ENCODE measurements at places on chromosomes 1 and 21.

DNA sequence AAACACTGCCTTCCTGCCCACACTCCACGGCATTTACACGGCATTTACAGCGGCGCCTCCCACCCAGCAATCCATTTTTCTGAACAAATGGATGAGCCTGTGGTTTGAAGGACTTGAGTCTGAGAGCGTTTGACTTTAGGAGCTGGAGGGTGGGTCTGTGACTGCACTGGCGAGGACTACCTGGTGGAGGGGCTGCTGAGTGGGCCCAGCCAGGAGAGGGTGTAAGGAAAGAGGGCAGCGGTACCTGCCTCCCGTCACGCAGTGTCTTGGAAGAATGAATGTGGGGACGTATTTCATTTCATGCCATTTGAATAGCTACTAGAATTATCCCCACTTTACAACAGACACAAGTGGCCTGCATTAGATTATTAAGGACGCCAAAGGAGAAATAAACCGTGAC is 62.9 kb downstream of the B3GALT5 start:
- DNase-seq: no peak

DNA sequence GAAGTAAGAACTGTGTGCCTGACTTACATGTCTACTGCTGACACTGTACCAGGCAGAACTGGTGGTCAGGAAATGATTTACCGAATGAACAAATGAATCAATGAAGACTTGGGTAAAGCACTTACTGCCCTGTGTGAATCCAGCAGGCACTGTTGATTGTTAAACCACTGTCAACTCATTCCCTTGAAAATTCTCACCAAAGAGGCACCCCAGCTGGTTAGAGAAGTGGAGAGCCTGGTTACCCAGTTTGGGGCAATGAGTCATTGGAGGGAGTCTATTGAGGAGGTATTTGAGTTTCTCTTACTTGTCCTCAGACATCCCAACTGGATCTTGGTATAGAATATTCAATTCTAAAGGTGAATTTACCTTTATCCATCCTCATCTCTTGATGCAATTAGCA is 34.2 kb downstream of the JUN start:
- DNase-seq: no peak

- DNase-seq: no peak
Observed at GRCh38 chr1:50476800-50477199, 53.6 kb upstream of the DMRTA2 start.

DNA sequence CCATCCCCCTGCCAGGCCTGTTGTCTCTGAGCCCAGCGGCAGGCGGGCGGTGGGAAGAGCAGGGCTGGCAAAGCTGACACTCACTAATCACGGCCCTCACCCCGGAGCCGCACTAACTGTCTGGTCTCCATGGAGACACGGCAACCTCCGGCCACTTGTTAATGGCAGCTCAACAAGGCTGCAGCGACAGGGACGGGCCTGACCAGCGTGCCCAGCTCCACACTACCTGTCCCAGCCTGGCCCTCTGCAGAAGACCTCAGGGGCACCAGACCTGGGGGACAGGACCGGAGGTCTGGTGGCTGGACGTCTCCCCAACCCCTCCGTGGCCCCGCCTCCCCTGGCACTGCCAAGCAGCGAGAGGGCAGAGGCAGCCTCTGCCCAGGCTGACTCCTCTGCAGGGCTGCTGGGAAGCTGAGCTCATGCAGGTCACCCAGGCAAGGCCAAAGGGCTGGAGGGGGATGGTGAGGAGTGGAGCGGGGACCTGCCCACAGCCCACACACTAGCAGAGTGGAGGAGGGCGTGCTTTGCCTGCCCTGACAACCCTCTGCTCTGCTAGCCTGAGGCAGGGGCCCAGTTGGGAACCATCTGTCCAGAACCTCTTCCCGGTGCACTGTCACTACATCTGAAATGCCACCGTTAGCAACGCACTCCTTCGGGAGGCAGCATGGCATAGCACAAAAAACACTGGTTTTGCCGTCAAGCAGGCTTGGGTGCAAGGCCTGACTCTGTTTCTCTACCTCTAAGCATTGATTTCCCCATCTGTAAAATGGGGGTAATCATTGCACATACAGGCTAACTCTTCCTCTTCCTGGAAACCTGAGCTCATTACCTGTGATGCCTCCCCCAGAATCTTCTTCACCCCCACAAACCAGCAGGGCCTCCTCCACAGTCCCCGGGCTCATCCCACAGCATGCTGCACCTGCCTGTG is 29.6 kb upstream of the WASF2 start:
- DNase-seq: no peak

DNA sequence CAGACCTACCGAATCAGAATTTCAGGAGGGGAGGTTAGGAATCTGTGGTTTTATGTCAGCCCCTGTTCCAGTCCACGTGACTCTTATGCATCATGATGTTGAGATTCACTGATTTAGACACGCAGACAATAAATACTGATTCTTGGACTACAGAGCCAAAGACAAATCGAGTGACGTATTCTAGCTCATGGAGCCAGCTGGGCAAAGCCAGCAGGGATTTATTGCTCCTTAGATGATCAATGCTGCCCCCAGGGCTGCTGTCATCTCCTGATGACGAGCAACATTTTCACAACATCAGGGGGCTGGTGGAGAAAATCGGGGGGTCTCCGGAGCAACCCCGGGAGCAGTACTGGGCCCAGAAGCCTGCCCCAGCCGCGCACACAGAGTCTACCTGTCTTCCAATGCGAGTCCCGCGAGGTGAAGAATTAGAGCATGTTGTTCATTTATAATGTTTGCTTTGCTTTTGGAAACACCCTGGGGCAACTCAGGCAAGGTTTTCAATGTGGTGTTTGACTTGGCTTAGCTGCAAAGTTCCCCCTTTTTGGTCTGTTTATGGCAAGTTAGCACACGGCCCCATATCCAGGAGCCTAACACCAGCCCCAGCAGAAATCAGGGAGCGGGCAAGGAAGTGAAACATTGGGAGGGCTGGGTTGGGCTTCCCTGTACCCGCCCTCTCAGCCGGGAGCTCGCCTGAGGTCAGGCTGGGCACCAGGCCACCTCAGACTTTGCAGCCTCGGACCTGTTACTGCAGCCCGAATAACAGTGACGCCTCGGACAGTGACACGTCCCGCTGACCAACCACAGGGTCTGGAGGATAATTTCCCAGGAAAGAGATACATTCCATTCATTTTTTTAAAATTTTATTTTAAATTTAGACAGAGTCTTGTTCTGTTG is 19.9 kb upstream of the CLDN14 start:
- DNase-seq: no peak

DNA sequence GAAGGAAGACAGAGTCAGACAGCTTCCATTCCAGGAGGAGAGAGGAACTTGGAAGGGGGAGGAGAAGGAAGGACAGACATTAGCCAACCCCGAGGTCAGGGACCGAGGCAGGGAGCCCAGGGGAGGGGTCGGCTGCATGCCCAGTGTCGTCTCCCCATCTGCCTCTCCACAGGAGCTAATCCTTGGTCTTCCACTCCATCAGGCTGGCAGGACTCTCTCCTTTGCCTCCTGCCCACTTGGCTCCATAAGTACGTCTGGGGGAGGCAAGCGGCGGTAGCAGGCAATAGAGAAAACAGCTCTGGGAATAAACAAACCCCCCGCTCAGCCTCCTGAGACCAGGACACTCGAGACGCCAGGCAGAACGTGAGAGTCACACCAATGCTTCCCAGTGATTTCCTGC is 71.3 kb downstream of the GRIK3 start:
- DNase-seq: no peak

GRCh38 chr1:160161965-160162705 is 10.7 kb downstream of the ATP1A4 start:
- no peak for DNase-seq

GRCh38 chr1:245019910-245020486 is 134.8 kb upstream of the KIF26B start:
- no peak for DNase-seq

- DNase-seq: peak; percentile 39
Observed at GRCh38 chr1:38872401-38873026, 634 bp downstream of the MYCBP start.

GRCh38 chr1:109089242-109090015 is 1.1 kb upstream of the TMEM167B start:
- no peak for DNase-seq

- no peak for DNase-seq
Observed at GRCh38 chr1:41025979-41026819, 4.7 kb upstream of the SLFNL1 start.

GRCh38 chr1:41802532-41803501 is 115.9 kb downstream of the HIVEP3 start:
- no peak for DNase-seq

- DNase-seq: no peak
Observed at GRCh38 chr1:119358636-119359035, 9.9 kb upstream of the HAO2 start.

GRCh38 chr1:227192163-227192562 is 126.1 kb downstream of the CDC42BPA start:
- peak; percentile 32 for DNase-seq

DNA sequence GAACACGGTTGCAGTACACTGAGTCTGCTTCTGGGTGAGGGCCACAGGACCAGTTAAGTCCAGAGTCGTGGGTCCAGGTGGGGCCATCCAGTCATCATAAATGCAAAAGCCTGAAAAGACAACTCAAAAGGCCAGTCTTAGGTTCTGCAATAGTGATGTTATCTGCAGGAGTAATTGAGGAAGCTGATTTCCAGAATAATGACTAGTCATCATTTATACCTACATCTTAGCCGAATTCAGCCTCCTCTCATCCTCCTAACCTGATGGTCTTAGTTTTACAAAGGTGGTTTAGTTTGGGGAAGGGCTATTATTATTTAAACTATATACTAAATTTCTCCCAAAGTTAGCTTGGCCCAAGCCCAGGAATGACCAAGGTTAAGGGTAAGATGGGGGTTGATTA is 23.5 kb upstream of the SLC5A9 start:
- no peak for DNase-seq

GRCh38 chr1:204493984-204494280 is 673 bp downstream of the PIK3C2B start:
- DNase-seq: peak; percentile 59

DNA sequence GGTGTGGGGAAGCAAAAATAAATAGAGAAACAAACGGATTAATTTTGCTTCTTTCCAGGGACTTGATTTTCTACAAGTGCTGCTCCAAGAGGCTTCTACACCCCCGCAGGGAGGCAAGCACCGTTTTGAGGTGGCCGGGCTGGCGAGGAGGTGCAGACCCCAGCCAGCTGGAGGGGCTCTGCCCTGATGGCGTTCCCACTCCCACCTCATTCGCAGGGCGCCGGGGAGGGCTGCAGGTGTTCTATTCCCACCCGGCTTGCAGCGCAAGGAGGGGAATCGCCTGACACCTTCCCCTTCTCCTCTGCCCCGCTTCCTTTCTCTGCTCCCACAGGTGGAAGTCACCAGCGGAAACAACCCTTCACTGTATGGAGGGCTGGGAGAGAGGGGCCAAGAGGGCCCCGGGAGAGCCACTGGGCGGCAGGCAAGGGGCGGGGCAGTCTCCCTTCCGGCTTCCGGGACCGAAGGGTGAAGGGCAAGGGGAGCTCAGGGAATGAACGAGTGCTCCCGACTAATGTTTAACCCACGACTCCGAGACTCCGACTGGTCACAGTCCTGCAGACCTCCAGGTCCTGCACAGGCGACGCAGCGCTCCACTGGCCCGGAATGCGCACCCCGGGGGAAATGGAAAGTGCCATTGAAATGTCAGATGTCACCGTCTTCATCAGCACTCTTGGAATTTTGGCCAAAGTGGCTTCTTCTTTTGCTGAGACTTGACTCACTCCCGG is 29.1 kb downstream of the TEX35 start:
- DNase-seq: peak; percentile 67

- DNase-seq: no peak
Observed at GRCh38 chr1:26705788-26706311, 10.0 kb downstream of the ARID1A start.

DNA sequence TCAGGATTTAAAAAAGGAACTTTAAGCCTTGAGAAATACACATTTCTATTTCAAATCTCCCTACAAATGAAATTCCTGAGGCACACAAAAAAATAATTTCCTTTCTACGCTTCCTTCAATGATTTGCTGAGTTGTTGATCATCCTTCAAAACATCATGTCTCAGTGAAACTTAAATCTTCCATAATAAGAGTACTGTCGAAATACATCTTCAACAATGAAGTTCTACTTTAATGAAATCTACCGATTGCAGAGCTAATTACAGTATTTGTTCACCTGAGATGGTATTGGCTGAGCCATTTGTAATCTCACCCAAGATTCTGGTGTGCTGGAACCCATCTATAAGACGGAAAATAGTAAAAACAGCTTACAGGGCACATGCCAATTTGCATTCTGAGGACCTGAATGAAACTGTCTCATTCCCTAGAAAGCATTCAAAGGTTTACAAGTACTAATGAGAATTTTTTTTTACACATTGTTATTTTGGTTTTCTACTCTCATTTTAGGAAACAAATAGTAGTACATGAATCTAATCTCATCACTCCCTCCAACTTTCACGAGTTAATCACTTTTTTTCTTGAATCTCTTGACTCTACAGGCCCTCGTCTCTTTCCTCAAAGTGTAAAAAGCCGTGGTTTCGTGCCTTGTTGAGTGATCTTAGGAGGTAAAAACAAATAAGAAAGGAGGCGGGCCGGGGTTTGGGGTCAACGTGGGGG is 1.1 kb downstream of the CHML start:
- DNase-seq: no peak

- no peak for DNase-seq
Observed at GRCh38 chr1:20974069-20974468, 187.0 kb upstream of the HP1BP3 start.

DNA sequence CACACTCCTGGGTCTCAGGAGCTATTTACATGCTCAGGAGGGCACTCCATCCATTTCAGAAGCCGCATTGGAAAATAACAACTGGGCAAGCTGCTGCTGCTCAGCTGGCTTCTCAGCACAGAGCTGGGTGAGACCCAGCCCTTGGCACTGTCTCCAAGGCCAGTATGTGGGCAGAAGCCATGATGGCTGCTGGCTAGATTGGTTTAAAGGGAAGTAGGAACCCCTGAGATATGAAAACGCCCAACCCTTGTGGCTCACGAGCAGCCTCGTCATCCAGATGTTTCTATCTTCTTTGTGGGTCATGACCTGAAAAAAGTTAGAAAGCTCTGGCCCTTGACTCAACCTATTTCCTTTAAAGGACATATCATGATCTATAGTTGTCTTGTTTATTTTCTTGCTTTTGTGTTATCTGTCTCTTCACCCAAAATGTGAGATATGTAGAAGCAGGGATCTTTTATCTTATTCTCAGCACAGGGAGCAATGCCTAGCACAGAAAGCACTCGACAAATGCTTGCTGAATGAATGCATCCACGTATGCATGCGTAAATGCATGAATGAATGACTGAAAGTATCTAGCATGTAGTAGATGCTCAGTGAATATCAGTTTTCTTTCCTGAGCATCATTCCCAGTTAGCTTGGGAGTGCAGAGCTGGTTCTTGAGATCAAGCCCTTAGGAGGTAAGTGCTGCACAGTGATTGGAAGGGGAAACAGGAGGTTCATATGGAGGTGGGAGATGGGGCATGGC is 11.6 kb downstream of the MYBPH start:
- no peak for DNase-seq

DNA sequence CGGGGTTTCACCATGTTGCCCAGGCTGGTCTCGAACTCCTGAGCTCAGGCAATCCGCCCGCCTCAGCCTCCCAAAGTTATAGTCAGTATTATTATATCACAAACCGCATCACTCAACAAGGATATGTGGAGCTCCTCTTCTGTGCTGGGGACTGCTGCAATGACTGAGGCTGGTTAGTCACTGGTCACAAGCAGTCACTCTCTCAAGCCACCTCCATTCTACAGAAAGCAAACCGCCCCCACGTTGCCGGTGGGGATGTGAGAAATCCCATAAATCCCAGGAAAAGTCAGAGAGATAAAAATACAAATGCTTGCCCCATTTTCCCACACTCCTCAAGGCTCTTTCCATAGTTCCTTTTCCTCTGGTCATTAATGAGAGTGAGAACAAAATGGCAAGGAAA is 155.7 kb downstream of the ADSS2 start:
- no peak for DNase-seq
